ENCODE measurements at places on chromosomes 12 and 14.
A peak's percentile ranks its signal among the peaks of the same experiment; 100 is the strongest.

- H3K27ac ChIP-seq, result no peak overlapping the region
- no peak for DNase-seq
- no peaks in the 10 kb centered on the region for H3K4me1 ChIP-seq
Measured at GRCh38 chr12:120278137-120279069, 12.9 kb upstream of the PXN start.

- no peak for DNase-seq
- no peak overlapping the region for H3K27ac ChIP-seq
- H3K36me3 ChIP-seq, result no peaks in the 10 kb centered on the region
- no peaks in the 10 kb centered on the region for H3K4me1 ChIP-seq
Measured at GRCh38 chr14:25431211-25432076, 381.5 kb upstream of the STXBP6 start.

- peaks cover 7% of the 10 kb centered on the region for H3K36me3 ChIP-seq
- DNase-seq, result no peak
- no peak overlapping the region for H3K4me3 ChIP-seq
- no peak overlapping the region for H3K27ac ChIP-seq
- H3K27me3 ChIP-seq, result no peaks in the 10 kb centered on the region
Measured at GRCh38 chr14:102499401-102500157, 10.0 kb downstream of the ANKRD9 start.

DNA sequence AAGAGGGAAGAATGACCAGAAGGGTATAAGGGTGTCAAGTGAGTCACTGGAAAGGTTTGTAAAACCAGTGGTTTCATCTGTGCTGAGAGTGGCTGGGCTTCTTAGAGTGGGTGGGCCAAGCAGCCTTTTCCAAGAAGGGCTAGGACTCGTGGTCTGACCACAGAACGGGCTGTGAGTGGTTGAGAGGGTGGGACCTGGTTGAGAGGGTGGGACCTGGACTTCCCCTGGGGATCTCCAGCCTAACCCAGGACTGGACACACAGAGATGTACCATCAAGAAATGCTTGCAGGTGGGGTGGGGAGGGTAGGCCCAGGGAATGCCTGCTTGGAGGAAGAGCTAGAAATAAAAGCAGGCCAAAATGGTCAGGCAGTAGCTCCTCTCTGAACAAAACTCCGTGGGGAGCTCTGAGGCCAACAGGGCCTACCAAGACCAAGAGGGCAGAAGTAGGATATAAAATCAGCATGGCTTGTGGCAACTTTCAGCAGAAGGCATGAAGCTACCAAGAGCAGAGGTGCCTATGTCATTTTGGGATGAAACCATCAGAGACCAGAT lies 140.5 kb downstream of the FOXN3 start:
- H3K4me1 ChIP-seq, result peaks cover 29% of the 10 kb centered on the region
- DNase-seq, result no peak
- H3K27ac ChIP-seq, result peak overlapping the region; percentile 81
- no peak overlapping the region for H3K4me3 ChIP-seq

DNA sequence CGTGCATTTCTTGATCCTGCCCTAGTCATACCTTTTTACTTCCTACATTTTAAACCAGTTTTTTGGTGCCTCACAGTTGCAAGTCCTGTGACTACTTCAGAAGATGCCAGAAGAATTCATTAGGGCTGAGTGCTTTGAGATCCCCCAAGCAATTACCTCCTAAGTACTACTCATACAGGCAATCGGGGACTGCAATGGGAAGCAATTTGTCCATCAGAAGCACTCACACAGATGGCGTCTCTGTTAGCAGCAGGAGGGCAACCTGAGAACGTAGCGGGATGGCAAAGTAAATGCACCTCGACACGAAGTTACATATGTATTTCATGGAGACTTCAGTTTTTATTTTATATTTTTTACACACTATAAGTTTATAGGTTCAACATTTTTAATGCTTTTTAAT lies 188.3 kb downstream of the CAPZA3 start:
- H3K4me3 ChIP-seq, result no peak overlapping the region
- no peaks in the 10 kb centered on the region for H3K36me3 ChIP-seq
- no peaks in the 10 kb centered on the region for H3K27me3 ChIP-seq
- DNase-seq, result no peak

GRCh38 chr14:50792051-50792477 lies 38.9 kb downstream of the NIN start:
- peaks cover 68% of the 10 kb centered on the region for H3K4me1 ChIP-seq
- H3K4me3 ChIP-seq, result peak overlapping the region; percentile 65
- peaks cover 8% of the 10 kb centered on the region for H3K36me3 ChIP-seq
- H3K27me3 ChIP-seq, result no peaks in the 10 kb centered on the region

GRCh38 chr12:14264316-14264715 lies 101.2 kb upstream of the ATF7IP start:
- DNase-seq, result no peak
- no peak overlapping the region for H3K27ac ChIP-seq
- H3K4me1 ChIP-seq, result peaks cover 4% of the 10 kb centered on the region
- no peaks in the 10 kb centered on the region for H3K27me3 ChIP-seq
- no peak overlapping the region for H3K4me3 ChIP-seq

DNA sequence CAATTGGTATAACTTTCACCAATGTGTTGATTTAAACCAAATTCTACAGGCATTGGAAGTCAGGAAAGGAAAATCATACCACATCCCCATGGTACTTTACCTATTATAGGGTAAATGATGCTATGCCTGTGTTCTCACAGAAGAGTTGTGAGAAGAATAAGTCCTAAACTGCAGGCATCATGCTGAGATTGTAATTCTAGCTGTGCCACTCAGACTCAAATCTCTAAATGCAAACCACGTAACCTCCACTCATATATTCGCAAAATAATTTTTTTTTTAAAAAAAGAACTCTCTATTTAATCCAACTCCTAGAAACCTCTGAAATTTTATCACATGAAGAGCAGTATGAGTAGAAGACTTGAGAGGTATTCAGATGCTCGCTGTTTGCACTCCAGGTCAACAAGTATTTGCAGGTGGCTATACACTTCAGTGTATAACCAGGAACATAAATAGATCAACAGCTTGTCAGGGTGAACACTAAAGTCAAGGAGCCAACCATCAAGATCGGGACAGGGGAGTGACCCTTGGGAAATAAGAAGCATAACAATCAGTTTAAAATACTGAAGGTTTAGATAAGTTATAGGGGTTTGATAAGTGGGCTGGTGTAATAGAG lies 110.1 kb downstream of the SLC25A21 start:
- no peaks in the 10 kb centered on the region for H3K36me3 ChIP-seq
- no peak overlapping the region for H3K27ac ChIP-seq
- no peaks in the 10 kb centered on the region for H3K27me3 ChIP-seq
- H3K4me3 ChIP-seq, result no peak overlapping the region
- no peak for DNase-seq
- H3K4me1 ChIP-seq, result no peaks in the 10 kb centered on the region

DNA sequence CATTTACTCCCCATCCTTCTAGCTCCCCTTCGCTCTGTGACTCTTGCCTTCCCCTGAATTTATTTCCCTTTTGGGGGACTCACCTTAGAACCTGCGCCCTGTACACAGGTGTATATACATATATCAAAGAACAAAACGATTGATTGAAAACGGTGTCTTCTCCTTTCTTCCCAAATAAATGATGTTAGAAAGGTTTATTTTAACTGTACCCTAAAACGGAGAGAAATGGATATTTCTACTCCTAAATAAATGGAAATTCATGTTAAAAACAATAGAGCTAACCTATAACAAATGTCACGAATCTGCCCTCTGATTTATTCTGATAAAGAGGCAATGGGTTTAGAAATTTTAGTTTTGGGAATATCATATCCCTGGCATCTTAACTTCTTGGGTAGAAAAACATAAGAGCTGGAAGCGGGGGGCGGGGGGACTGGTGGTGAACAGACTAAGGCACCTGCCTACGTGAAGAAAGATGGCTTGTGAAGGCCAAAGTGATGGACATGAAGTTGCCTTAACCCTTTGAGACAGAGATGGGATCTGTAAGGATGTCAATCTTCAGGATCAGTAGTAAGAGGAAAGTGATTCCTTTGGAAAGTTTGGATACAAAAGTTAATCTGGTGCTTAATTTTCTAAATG lies 8.8 kb upstream of the LHX5 start:
- no peaks in the 10 kb centered on the region for H3K4me1 ChIP-seq
- H3K27me3 ChIP-seq, result peaks cover 27% of the 10 kb centered on the region
- H3K36me3 ChIP-seq, result peaks cover 2% of the 10 kb centered on the region
- no peak overlapping the region for H3K4me3 ChIP-seq

DNA sequence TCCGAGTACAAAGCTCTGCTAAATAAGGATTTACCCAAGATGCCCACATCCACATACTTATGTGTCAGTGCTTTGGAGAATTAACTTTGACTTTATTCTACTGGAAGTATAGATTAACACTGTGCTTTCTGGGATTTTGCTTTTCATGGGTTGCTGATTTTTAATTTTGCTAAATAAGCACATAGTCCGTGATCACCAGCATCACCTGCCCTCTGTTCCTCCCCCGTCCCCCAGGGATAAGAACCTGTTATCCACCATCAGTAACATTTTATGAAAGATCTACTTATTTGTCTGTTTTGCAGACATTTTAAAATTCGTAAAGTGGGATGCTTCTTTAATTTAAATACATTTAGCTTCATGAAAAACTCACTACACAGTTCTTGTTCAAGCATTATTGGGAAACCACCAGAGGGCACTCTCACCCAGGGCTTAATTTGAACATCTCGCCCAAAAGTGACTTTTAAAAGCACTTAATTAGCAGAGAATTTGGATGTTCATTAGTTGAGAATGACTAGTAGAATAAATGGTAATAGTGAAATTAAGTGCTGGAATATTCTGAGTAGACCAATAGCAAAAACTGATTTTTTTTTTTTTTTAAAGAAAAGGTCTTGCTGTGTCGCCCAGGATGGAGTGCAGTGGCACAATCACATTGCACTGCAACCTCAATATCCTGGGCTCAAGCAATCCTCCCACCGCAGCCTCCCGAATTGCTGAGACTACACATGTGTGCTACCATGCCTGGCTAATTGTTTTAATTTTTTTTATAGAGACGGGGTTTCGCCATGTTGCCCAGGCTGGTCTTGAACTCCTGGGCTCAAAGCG lies 35.7 kb downstream of the MRPL42 start:
- H3K4me1 ChIP-seq, result peaks cover 3% of the 10 kb centered on the region
- H3K27ac ChIP-seq, result no peak overlapping the region
- DNase-seq, result peak; percentile 57

- peaks cover 13% of the 10 kb centered on the region for H3K27me3 ChIP-seq
- no peak for DNase-seq
- H3K4me1 ChIP-seq, result no peaks in the 10 kb centered on the region
Measured at GRCh38 chr14:96168581-96168980, 36.1 kb upstream of the BDKRB2 start.
